Foreskin keratinocyte (primary cell): ENCODE measurements at places on chromosomes 4 and X. TPM values are rescaled to one million over a fixed set of nuclear protein-coding genes. Genes with fewer than 3 reads are reported as not detected.
A peak's percentile ranks its signal among the peaks of the same experiment; 100 is the strongest.

- DNase-seq: no peak
These were observed 110.2 kb downstream of the PDE5A start for GRCh38 chr4:119518230-119518892.

DNA sequence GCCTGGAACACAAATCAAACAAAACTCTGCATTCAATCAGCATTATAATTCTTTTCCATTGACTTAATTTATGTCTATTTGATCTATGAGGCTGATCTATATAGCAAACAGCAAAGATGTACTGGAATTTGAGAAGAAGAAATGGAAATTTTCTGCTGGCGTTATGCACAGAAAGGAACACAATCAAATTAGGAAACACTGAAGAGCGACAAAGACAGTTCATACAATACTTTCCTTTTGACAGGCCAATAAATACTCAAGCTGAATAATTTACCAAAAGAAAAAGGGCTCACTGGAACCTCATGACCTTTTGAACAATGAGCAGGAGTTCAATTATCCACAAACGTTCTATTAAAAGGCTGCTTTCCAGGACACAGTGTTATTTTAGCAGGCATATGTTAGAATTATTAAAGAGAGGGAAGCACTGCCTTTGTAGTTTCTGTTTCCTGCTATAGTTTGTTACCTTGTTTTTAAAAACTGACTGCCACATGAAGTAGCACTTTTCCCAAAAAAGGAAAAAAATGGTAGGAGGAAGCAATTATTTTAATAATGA lies 8.1 kb downstream of the PDHA2 start:
- DNase-seq: no peak

GRCh38 chrX:151370906-151371305 lies 26.1 kb upstream of the VMA21 start:
- DNase-seq: no peak

GRCh38 chr4:5750946-5751665 lies 40.1 kb downstream of the EVC start:
- no peak for DNase-seq

DNA sequence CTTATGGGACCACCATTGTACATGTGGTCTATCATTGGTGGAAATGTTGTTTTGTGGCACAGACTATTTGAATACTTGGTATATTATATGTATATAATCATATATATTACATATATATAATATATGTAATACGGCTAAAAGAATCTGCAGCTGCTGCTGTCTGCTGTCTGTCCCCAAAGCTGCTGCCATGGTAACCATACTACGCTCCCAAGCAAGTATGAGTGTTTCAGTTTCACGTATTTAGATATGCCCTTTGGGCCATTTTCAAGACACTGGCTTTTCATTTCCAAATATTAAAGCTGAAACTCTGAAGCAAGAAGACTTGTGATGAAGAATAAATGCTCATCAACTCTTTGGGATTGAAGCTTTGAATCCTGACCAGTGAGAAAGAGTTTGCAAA lies 42.0 kb upstream of the ARSJ start:
- DNase-seq: no peak

DNA sequence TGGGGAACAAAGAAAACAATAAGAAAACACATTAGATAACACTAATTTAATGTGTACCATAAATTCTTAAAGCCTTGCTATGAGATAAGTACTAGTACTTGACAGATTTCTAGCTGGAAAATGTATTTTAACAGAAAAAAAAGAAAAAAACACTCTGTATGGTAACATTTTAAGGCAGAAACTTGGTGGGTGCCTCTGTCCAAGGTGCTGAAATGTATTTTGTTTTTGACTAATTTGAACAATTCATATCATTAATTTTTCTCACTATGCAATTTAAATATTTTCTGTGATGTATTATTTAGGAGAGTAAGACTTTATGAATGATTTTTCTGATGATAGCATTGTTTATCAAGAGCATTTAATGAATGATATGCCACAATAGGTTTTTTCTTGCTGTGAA lies 107.5 kb downstream of the GABRG1 start:
- peak; percentile 2 for DNase-seq

DNA sequence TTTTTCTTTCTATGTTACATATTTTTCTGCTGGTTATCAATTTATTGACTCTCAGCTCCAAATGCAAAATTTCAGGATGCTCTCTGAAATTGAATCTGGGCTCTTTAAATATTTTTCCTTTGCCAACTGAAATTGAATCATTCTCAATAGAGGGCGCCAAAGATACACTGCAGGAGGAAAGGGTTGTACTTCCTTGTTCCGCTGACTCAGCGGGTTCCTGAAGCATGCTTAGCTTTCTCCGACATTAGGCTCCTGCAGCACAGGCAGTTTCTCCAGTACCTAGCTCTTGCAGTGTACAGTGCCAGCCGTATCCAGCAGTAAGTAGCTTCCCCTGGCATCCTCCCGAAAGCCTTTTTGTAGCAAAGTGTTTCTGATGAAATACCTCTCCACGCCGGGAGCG lies 28.8 kb upstream of the CFAP47 start:
- DNase-seq: peak; percentile 1

DNA sequence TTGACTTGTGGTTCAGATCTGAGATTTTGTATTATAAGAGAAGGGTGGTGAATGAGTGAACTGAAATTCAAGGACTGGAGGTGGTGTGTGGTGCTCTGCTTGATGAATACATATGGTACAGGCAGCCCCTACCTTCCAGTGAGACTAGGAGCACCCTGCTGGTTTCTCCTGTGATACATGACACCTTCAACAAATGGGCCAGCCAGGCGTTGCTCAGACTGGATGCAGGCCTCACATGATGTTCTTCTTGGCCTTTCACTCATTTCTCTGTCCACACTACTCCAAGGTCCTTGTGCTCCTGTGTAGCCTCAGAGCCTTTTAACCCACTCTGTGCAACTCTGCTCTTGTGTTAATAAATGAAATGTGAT lies 67.2 kb downstream of the FNIP2 start:
- DNase-seq: no peak

- no peak for DNase-seq
These were observed at the start of gene GPR101 for GRCh38 chrX:137033774-137034507. TSS of gene GPR101 (minus strand) at chrX:137033995. CDS start at chrX:137031674, 2,321 bp downstream.

DNA sequence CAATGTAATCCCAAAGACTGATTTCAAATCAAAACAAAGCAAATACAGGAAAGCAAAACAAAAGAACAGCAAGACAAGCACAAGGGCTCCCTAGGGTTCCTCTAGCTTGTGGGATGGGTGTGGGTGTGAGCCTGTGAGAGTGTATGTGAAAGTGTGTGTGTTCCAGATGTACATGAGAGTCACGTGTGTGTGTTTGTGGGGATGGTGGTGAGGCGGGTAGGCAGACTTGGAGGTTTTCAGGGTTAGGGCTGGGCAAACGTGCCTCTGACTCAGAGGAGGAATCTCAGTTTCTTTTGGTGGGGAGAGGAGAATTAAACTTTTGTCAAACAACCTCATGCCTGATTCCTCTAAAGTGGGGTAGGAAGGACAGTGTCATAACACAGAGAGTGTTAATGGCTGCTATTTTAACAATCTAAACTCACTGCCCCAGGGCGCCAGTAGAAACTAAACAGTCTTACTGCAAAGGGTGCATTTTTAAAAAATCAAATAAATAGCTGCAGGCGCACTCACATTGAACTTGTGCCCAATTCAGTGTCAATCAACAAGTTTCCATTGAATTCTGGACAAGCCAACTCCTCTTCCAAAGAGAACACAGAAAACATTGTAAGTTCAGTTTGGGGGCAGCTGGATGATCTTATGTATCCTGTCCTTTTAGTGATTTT lies 51.8 kb downstream of the CHRDL1 start:
- no peak for DNase-seq

DNA sequence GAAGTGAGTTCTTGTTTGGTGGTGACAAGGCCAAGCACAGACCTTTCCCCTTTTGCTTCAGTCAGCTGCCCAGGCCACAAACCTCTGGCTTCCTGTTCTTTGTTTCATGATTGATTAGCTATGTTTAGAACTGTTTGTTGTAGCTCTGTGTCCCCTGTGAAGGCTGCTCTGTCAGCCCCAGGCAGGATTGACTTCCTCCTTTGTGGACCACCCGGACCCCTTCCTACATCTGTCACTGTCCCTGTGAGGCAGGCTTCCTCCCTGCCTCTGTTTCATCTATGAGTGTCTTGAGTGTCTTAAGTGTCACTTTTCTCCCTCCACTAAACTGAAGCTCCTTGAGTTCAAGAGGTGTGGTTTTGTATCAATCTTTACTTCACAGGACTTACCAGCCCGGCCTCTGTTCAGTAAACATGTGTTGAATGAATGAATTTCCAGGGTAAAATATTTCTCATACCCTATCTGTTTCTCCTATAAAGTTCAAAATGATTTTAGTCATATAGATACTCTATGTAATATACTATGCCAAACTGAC lies 83.5 kb downstream of the ZNF674 start:
- no peak for DNase-seq

GRCh38 chr4:73417973-73418372 lies 13.9 kb downstream of the ALB start:
- no peak for DNase-seq

GRCh38 chr4:124590480-124590879 lies 122.1 kb downstream of the ANKRD50 start:
- DNase-seq: no peak

DNA sequence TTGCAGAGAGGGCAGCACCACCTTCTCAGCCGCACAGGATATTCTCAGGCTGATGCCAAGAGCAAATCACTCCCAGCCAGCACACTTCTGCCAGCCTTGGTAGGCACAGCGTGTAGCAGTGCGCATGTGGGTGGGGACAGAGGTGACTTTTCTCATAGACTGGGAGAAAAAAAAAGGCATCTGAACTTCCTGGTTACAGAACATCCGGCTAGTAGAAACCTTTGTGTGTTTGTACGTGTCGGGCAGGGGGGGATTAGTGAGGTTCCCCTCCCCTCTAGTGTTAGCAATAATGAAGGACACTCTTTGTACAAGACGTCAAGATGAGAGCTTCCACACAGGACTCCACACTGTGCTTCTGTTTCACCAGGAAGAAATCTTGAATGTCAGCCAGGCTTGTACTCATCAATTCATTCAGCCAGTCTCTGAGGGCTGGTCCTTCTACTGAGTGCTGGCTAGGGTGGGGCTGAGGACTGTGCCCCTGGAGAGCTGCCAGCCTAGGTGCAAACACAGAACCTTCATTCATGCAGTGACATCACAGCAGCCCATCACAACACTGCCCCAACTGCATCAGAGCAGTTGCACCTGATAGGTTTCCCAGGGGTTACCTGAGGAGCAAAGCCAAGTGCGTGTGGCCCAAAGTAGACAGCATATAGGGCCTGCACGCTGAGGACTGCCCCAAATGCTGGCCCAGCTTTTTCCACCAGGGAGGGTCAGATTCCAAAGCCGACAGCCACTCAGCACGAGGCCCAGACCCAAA lies 34.7 kb downstream of the SLC25A5 start:
- peak; percentile 75 for DNase-seq

- DNase-seq: no peak
These were observed 24.9 kb downstream of the IGFBP7 start for GRCh38 chr4:57085278-57085677.

GRCh38 chr4:44985938-44986337 lies 259.6 kb upstream of the GNPDA2 start:
- DNase-seq: peak; percentile 82

- no peak for DNase-seq
These were observed 11.6 kb downstream of the ARHGAP24 start for GRCh38 chr4:85486425-85487086.

- DNase-seq: peak; percentile 32
These were observed 150.4 kb downstream of the MGST2 start for GRCh38 chr4:139815778-139816601.

Gene GPR78
- not detected in 2 replicates for total RNA-seq

Gene AASDH
- 9.0 and 10.6 TPM in 2 replicates for total RNA-seq

Gene CTAG1B
- not detected in 2 replicates for total RNA-seq

Gene CT55
- not detected in 2 replicates for total RNA-seq

Gene BCORL1
- total RNA-seq: 3.3 and 3.5 TPM in 2 replicates

Gene REPS2
- 2.0 and 4.2 TPM in 2 replicates for total RNA-seq

Gene GYPA
- not detected in 2 replicates for total RNA-seq

Gene ADH6
- not detected in 2 replicates for total RNA-seq

Gene CT45A5
- total RNA-seq: not detected in 2 replicates

Gene XK
- 0.21 and 0.24 TPM in 2 replicates for total RNA-seq
